ENCODE measurements at places on chromosomes 2 and 18. TPM values are rescaled to one million over a fixed set of nuclear protein-coding genes. Genes with fewer than 3 reads are reported as not detected.

HOXD9 gene
- 84.0 TPM for polyA plus RNA-seq

SUPT7L gene
- polyA plus RNA-seq, result 72.3 TPM

TRAF3IP1 gene
- 24.1 TPM for polyA plus RNA-seq

ASXL2 gene
- 23.2 TPM for polyA plus RNA-seq

SAG gene
- 0.13 TPM for polyA plus RNA-seq

DNA sequence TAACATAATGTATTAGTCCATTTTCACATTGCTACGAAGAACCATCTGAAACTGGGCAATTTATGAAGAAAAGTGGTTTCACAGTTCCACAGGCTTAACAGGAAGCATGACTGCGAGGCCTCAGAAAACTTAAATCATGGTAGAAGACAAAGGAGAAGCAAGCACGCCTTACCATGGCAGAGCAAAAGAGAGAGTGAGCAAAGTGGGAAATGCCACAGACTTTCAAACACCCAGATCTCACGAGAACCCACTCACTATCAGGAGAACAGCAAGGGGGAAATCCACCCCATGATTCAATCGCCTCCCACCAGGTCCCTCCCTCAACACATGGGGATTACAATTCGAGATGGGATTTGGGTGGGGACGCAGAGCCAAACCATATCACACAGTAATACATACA, 22.5 kb downstream of the PIGN start:
- no peak for DNase-seq

GRCh38 chr2:143679617-143680016, 550.4 kb downstream of the ARHGAP15 start:
- no peak for DNase-seq

GRCh38 chr2:98379311-98380202, 33.3 kb downstream of the CNGA3 start:
- DNase-seq, result no peak

GRCh38 chr2:184527058-184527457, 71.3 kb upstream of the ZNF804A start:
- DNase-seq, result no peak

DNA sequence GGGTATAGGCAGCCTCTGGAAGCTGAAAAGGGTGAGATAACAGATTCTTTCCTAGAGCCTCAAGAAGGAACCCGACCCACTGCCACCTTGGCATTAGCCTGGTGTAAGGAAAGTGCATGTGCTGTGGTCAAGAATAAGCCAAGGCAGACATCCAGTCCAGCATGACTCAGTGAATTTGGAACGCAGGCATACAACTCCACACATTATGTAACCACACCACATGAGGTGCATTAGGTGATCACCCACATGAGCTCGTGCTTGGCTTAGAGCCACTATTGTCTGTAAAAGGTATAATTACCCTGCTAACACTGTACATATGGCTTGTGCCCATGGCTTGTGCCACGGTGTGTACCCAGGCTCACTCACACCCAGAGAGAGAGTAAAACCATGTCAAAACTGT, 583.7 kb upstream of the HNMT start:
- no peak for DNase-seq

GRCh38 chr2:177738461-177739235, 333.9 kb downstream of the PDE11A start:
- DNase-seq, result no peak

DNA sequence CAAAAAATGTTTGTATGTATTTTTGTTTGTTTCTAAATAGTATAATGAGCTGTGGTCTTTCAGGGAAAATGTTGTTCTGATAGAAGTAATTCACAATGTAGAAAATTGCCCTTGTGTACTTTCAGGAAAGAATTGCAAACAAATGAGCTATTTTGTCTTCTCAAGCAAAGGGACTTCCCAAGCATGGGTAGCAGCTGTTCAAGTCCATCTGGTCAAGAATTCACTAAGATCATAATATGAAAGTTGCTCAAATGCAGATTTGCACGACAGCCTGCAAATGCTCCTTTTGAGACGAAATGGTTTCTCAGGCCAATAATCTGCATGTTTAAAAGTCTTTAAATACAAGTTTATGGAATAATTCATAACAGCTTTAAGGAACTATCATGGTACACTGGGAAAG, 51.9 kb upstream of the HNMT start:
- DNase-seq, result no peak

GRCh38 chr2:39730276-39730675, 48.8 kb downstream of the THUMPD2 start:
- DNase-seq, result no peak

DNA sequence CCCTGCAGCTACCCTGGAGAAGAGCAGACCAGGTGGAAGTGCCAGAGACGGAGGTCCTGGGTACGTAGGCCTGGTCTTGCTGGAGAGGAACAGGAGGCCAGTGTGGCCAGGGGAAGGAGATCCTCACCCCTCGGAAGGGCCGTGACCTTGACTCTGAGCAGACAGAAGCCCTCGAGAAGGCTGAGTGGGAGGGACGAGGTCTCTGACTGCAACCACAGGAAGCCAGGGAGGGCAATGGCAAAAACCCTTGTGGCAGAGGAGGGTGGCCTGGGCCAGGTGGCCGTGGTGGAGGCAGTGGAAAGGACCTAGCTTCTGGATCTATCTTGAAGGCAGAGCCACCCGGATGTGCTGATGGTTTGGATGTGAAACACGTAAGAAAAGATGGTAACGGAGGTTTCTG, 28.1 kb downstream of the THAP4 start:
- no peak for DNase-seq
